ENCODE measurements at places on chromosomes 2 and 18.

DNA sequence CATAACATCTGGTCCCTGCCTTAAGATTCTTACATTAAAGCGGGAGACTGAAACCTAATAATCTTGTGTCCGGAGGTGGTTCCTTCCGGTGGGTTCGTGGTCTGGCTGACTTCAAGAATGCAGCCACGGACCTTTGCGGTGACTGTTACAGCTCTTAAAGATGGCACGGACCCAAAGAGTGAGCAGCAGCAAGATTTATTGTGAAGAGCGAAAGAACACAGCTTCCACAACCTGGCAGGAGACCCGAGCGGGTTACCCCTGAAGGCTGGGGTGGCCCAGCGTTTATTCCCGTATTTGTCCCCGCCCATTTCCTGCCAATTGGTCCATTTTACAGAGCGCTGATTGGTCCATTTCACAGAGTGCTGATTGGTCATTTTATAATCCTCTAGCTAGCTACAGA, 122.3 kb upstream of the SIX2 start:
- DNase-seq: no peak

GRCh38 chr18:12659904-12660605, 2.1 kb upstream of the SPIRE1 start:
- DNase-seq: no peak

GRCh38 chr2:200130762-200131166, 175.4 kb downstream of the MAIP1 start:
- DNase-seq: no peak

GRCh38 chr2:65017335-65017734, 28.1 kb downstream of the SLC1A4 start:
- DNase-seq: no peak

DNA sequence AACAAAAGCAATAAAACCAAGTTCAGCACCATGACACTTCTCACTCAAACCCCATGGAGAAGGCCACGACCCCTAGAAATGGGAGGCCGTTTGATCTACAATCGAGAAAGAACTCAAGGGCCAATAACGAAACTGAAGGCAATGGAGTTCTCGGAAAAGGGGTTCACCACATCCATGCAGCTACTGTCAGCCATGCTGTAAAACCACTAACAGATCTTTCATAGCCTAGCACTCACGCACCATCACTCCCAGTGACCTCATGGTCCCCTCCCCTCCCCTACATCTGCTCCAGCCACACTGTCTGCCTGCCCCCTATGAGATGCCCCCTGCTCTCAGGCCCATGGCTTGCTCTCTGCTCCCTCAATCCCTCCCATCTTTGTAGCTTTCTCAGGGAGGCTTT, 135.3 kb downstream of the TMEM163 start:
- no peak for DNase-seq

DNA sequence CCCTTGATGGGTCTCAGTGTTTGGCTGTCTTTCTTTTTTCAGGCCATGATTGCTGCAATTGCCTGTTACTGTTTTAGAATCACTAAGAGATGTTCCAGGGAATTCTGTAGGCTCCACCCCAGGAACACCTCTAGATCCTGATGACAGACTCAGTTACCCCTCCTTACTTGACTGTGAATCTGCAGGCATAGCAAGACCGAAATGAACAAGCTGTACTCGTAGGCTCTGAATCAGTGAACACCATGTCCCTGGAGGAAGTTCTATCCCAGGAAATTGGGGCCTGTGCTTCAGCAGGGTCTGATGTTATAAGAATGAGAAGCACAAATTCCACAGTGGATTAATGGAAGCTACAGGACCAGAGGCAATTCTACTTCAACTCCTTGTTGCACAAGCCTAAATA, 148.6 kb downstream of the COPS8 start:
- DNase-seq: no peak

- no peak for DNase-seq
Measured at GRCh38 chr2:198375083-198375410, 570.7 kb downstream of the PLCL1 start.

- no peak for DNase-seq
Measured at GRCh38 chr2:143684551-143685320, 555.5 kb downstream of the ARHGAP15 start.

GRCh38 chr2:180672377-180672776, 308.0 kb upstream of the UBE2E3 start:
- DNase-seq: no peak

- DNase-seq: no peak
Measured at GRCh38 chr2:86645752-86646151, 22.1 kb upstream of the RNF103 start.

DNA sequence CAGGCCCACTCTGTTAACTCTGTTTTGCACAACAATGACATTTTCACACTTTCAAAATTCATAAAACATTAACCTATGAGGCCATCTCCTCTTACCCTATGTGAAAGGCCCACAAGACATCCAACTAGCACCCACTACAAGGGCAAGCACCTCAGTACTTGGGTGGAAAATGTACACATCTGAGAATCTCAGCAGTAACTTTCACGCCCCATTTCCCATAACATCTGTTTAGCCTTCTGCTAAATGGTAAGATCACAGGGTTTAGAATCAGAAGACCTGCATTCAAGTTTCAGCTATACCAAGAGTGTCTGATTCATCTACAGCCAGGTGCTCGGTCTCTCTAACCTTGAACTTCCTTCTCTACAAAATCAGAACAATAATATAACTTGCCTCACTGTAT, 89.2 kb downstream of the SP100 start:
- DNase-seq: no peak

DNA sequence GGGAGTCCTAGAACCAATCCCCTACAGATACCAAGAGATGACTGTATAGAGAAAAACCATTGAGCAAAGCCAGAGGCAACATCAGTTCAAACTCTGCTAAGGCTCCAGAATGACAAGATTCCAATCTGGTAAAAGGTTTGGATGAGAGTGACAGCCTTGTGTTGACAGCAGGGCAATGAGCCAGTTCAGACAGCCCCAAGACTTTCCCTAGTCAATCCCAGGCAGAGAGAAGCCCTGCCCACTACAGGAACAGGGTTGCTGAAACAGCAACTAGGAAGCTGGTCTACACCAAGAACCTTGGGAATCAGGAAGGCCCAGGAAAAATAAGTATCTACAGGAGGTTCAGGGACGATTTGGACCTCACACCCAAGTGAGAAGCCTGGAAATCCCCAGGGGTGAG, 3.3 kb downstream of the PSTPIP2 start:
- no peak for DNase-seq

- DNase-seq: no peak
Measured at GRCh38 chr2:199136681-199137080, 321.1 kb downstream of the SATB2 start.

DNA sequence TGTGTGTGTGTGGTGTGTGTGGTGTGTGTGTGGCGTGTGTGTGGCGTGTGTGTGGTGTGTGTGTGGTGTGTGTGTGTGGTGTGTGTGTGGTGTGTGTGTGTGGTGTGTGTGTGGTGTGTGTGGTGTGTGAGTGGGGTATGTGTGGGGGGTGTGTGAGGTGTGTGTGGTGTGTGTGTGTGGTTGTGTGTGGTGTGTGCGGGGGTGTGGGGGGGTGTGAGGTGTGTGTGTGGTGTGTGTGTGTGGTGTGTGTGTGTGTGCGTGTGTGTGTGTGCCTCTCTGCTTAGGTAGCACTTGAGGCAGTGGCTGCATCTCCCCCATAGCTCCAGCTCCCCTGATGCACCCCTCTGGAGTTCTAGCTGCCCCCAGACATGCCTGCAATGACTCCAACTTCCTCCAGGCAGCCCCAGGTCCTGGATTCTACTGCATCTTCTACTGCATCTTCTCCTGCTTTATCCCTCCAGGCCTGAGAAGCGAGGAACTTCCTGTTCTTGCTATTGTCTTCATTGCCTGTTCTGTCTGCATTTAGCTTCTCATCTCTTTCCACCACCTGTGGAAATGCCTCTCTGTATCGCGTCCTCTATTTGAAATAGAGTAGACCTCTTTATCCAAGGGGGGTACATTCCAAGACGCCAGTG, 22.2 kb upstream of the MLPH start:
- no peak for DNase-seq

GRCh38 chr2:64612575-64613195, 41.0 kb downstream of the SERTAD2 start:
- no peak for DNase-seq

- DNase-seq: no peak
Measured at GRCh38 chr2:163187119-163187518, 348.6 kb upstream of the KCNH7 start.

DNA sequence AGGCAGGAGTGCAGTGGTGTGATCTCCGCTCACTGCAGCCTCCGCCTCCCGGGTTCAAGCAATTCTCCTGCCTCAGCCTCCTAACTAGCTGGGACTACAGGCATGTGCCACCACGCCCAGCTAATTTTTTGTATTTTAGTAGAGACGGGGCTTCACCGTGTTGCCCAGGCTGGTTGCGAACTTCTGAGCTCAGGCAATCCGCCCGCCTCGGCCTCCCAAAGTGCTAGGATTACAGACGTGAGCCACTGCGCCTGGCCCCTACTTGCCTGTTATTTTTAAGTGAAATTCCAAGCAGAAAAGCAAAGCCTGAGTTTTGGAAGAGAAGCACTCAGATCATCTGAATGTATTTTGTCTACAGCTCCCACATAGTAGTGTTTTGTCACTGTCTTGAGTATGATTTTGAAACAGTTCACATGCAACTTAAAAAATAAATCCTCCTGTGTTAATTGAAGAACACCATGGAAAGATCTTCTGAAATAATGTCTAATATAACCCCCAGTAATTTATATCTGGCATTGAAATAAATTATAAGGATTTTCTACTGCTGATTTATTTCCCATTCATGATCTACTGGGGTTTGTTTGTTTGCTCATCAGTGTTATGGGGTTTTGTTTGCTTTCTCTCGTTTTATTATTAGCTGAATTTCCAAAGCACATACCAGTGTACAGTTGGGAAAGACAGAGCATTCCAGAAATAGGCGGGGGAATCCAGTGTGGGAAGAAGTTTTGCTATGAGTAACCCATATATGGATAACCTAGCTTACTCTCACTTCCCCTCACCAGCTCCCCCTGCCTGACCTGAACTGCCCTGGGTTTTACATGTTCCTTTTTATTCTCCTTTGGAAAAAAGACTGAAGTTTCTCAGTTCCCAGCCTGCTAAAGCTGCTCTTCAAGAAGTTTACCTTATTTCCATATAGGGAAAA, 80.1 kb upstream of the MAP3K20 start:
- DNase-seq: peak; percentile 44

DNA sequence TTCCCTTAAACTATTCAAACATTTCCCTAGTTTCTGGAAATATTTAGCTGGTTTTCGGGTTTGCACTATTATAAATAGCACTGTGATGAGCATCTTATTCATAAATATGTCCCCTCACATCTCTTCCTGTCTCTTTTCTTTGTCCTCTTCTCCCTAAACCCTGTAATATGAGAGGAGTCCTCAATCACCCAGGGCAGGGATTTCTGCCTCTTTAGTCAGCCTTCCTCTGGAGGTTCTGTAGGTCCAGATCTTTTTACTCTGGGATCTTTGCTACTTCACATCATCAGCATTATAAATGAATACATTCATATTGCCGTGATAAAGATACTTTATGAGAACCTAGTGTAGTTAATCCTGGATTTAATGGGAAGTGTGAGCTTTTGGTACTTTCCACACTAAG, 87.9 kb upstream of the TTN start:
- DNase-seq: no peak

DNA sequence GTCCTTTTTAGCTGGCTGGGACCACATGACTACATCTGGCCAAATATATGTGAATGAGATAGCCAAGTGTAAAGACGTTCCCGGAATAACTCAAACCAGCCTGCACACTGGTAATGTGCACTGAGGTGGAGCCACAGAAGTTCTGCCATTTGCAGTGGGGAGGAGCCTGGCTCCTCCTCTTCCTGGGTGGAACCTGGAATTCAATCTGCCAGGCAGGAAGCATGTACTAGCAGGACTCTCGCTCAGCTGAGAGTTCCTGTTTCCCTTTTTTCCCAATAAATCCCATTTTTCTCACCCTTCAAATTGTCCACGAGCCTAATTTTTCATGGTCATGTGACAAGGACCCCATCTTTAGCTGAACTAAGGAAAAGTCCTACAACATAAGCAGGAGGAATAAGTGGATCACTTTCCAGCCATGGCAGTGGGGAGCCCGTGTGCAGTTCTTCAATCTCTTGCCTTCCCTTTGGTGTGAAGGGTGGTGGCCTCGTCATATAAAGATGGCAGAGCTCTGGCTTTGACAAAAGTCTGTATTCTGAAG, 183.2 kb downstream of the UXS1 start:
- no peak for DNase-seq

- DNase-seq: no peak
Measured at GRCh38 chr2:170554278-170554955, 160.7 kb upstream of the SP5 start.

- DNase-seq: no peak
Measured at GRCh38 chr2:159410276-159410675, 123.8 kb upstream of the WDSUB1 start.

GRCh38 chr2:160345071-160345764, 145.1 kb upstream of the ITGB6 start:
- DNase-seq: no peak

DNA sequence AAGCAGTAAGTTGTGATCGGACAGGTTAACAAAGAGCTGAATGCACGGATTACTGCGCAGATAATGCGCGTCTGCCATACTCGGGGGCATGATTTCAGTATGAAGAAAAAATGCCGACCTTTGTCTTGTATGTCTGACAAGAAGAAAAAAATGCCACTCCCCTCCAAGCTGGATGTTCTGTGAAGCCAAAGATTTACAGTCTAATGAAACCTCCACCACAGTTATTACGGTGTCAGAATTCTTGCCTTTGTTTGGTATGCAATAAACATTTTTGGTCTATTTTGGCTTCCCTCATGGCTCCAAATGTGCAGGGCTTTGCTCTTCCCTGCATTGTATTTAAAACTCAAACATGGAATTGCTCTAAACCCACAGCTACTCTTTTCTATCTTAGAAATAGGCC, 72.2 kb upstream of the THUMPD2 start:
- no peak for DNase-seq

DNA sequence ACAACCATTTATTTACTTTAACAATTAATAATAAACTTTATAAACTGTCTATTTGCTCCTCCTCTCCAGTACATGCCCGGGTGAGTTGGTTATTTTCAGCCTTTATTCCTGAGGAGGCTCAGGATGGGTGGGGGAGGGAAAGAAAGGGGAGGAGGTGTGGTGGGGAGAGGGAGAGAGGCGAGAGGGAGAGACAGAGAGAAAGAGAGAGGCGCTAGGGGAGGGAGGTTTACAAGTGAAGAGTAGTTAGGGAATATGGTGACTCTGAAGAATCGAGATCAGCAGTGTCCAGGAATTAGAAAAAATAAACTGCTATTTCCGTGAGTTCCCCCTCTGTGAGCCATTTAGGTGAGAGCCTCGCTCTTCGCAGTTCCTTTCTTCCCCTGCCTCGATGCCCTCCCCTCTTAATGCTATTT, 138.9 kb downstream of the MEIS1 start:
- no peak for DNase-seq

- no peak for DNase-seq
Measured at GRCh38 chr2:17733599-17733998, 20.0 kb downstream of the SMC6 start.

DNA sequence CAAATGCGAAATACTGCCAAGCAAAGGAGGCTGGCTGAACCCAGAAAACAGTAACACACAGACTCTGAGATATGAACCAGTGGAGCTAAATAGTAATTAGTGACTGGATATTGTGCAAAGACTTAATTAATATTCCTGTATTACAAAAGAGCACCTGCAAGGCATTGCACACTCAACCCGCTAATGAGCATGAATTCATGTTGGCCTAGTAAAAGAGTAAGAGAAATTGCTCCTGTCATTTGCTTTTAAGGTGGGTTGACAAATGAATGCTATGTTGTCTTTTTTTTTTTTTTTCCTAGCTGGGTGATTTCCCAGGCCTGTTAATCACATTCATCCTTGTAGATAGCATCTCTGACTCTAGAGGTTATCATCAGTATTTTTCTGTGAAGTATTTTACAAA, 87.0 kb upstream of the CERS6 start:
- no peak for DNase-seq
